T-cell (primary cell): ENCODE measurements at places on chromosomes 2 and 18. TPM values are rescaled to one million over a fixed set of nuclear protein-coding genes. Genes with fewer than 3 reads are reported as not detected.

POTEI gene
- not detected for total RNA-seq

DLGAP1 gene
- total RNA-seq, result 1.3 TPM

OTOS gene
- not detected for total RNA-seq

SCN2A gene
- not detected for total RNA-seq

M1AP gene
- not detected for total RNA-seq

EFEMP1 gene
- total RNA-seq, result not detected

SPP2 gene
- total RNA-seq, result not detected

AQP12A gene
- total RNA-seq, result not detected
